ENCODE measurements at places on chromosomes 11 and 22.

DNA sequence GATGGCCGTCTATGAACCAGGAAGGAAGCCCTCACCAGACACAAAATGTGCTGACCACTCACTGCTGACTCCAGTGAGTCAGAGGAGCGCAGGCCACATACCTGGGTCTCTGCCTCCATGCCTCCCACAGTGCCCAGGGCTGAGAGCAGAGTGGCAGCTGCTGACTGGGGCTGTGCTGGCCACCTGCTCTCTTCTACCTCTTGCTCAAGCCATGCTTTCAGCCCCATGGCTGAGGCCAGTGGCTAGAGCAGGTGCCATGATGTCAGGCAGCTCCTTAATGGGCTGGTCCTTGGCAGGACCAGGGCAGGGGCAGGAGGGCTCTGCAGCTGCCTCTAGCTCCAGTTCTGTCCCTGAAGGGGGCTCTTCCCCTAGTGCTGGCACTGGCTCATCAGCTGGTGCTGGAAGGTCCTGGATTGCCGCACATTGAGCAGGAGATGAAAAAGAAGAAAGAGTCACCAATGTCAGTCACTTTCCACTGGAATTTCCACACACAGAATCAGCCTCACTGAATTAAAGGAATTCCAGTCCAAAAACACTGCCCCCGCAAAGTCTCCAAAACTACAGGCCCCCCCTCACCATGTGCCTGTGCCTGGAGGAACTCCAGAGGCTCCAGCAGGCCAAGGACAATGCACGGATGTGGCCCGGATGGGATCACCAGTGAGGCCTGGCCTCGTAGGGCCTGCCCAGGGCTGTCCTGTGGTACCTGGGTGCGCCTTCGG lies 86.4 kb downstream of the GGTLC2 start:
- no peak for DNase-seq

DNA sequence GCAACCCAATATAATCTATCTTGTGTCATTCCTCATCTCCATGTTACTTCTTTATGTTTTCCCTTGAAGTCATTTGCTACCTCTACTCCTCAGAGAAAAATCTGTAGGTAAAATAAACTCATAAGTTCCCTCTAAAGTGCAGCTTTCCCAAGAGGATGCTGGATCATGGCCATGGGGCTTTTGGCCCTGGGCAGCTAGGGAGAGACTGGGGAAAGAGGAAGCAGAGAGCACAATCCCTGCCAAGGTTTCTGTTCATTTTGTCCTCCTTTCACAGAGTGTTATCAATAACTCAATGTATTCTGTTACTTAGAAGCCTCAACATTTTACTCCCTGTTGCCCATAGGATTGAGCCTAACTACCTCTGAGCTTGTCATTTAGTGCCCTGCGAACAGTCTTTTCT lies 9.0 kb downstream of the RNF121 start:
- DNase-seq = no peak

DNA sequence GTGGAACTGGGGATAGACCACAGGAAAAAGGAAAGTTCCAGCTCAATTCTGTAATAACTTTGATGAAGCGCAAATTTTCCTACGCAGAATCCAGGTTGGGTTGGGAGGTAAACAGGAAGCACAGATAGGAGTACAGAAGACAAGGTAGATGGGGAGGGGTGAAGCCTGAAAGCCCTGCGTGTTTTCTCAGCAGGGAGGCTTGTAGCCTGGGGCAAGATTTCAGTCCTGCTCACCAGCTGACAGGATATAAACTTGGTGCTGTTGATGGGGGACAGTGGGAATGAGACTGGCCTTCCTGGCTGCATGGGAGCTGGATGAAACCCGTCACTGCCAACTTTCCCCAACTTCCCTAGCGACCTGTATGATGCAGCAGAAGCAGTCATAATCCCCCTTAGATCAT lies 114.9 kb downstream of the ARHGAP32 start:
- no peak for DNase-seq

GRCh38 chr22:20205464-20205963 lies 54.7 kb upstream of the CCDC188 start:
- no peak for DNase-seq

DNA sequence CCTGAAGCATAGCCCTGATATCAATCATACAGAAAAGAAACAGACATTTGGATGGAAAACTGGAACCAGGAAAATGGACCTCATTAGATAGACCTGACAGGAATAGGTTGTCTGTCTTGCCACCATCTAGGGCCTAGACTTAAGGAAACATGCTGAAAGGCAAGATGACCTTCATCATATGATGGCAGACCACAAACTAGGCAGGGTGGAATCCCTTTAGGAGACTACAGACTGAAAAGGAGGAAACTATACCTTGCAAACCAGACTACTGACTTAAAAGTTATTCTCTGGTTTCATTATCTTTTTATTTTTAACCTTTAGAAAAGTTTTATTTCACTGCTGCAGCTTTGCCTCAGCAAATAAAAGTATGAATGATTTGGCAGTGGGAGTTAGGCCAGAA lies 20.3 kb downstream of the SBF2 start:
- no peak for DNase-seq

GRCh38 chr11:123020968-123021367 lies 39.3 kb upstream of the BSX start:
- DNase-seq = no peak
